Midbrain (tissue), 1 donor: ENCODE measurements at places on chromosomes 7 and 10.

GRCh38 chr7:40682696-40683095 lies 547.9 kb downstream of the SUGCT start:
- DNase-seq: no peak

DNA sequence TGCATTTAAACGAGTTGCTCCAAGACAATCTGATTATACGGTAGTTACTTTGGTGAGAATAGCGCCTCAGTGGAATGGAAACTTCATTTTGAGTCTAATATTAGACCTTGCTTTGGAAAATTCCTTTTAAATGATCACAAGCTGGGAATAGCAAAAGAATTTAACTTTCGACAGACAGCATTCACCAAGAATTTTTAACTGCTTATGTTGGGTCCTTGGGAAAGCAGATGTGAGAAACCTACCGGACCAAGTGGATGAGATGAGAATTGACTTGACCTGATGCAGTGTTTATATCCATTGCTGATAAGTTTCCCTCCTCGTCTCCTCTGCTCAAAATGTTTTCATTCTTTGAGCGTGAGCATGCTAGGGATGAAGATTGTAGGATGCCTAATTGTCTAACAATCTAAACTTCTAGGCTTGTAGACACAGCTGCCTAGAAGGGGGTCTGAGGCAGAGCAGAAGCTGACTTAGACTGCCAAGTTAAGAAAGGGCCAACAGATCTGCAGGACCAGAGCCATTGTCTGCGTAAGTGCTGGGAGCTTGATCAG lies 126.9 kb downstream of the CNNM2 start:
- DNase-seq: no peak

DNA sequence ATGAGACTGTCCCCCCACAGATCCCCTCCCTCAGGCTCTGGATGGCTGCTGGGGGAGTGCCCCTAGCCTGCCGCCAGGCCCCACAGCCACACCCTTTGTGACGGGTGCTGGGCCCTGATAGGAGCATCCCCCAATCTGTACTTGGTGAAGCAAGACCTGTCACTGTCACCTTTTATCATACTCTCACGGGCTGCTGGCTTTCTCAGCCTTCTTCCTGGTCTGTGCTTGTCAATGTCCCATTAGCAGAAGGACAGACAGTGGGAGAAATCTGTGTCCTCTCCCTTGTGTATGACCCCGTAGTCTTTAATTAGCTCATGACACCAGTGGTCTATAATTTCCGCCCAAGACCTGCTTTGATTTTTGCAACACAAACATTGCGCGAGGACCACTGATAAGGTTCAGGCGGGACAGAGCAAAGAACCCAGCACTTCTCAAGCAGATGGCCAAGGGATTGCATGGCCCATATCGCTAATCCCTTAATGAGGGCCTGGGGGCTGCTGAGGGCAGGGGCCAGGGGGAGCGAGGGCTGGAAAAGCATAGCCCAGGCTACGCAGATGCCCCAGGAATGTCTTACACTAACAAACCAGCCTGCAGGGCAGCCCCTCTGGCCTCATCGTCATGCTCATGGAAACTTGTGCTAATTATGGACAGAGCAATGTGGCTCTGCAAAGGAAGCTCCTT lies 127.8 kb downstream of the PTPN20 start:
- no peak for DNase-seq

DNA sequence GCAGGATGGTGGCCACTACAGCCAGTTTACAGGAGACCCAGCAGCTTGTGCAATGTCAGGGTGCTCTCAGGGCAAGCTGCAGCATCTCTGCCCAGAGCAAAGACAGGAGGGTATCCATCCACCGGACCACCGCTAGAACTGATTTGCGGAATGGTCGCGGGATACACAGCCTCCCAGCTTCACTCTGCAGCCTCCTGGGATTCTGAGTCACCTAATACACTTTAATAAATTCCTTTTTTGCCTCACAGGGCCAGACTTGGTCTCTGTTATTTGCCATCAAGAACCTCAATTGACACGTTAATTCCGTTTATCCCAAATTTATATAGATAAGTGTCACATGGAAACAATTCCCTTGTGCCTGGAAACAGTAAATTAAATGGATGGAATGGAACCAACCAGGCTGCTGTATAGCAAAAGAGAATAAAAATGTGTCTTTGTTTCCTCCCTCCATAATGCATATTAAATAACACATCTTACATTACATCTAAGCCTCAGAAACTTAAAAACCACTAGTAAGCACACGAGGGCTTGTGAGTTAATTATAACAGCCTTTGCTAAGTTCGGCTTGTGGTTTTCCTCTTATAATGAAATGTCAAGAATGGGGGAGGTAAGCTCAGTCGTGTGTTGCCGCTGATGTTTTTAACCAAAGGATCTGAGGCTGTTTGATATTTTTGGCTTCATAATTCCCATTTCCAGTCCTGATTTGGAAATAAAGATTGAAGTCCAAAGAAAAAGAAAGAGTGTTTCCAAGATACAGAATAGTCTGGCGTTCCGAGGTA lies 52.1 kb downstream of the ADRB1 start:
- DNase-seq: no peak

GRCh38 chr7:116219834-116220233 lies 9.5 kb downstream of the TES start:
- DNase-seq: no peak

GRCh38 chr10:64881257-64881656 lies 1360.1 kb downstream of the REEP3 start:
- no peak for DNase-seq

- DNase-seq: no peak
Measured at GRCh38 chr10:91935886-91936285, 12.3 kb downstream of the BTAF1 start.

- peak; percentile 19 for DNase-seq
Measured at GRCh38 chr10:89164080-89164479, 43.0 kb downstream of the CH25H start.

- DNase-seq: no peak
Measured at GRCh38 chr10:126110489-126111180, 214.3 kb downstream of the FANK1 start.

- no peak for DNase-seq
Measured at GRCh38 chr10:17216901-17217395, 11.1 kb upstream of the VIM start.

GRCh38 chr10:27819781-27820531 lies 74.3 kb upstream of the MKX start:
- DNase-seq: no peak

GRCh38 chr10:20596065-20596755 lies 300.9 kb downstream of the NEBL start:
- DNase-seq: no peak
